ENCODE measurements at places on chromosomes 6 and 20.

DNA sequence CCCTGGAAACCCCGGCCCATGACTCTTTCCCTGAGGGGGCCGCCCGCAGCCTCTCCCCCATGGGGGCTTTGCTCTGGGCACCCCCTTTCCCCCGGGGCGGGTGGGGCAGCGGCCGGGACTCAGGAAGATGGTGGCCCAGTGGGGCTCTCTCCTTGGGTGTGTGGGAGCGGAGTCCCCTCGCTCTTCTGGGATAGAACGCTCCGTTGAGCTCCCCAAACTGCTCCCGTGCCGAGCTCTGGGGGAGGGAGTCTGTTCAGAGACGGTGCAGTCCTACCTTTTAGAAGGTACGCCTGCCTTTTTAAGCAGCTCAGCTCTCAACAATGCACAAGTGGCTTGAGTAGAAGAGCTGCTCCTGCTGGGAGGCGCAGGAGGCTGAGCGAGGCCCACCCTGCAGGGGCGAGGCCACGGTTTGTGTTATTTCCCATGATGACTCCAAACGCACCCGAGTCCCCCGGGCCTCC, 21.7 kb upstream of the BHLHE23 start:
- no peak overlapping the region for H3K4me3 ChIP-seq
- no peak for DNase-seq
- no peak overlapping the region for H3K27ac ChIP-seq
- peaks cover 9% of the 10 kb centered on the region for H3K4me1 ChIP-seq
- peaks cover 2% of the 10 kb centered on the region for H3K27me3 ChIP-seq

GRCh38 chr6:47135772-47136171, 93.6 kb upstream of the ADGRF1 start:
- no peak overlapping the region for H3K27ac ChIP-seq
- H3K27me3 ChIP-seq, result peaks cover 2% of the 10 kb centered on the region
- no peak overlapping the region for H3K4me3 ChIP-seq

- no peak overlapping the region for H3K4me3 ChIP-seq
- peaks cover 3% of the 10 kb centered on the region for H3K27me3 ChIP-seq
- peaks cover 7% of the 10 kb centered on the region for H3K4me1 ChIP-seq
- no peak overlapping the region for H3K27ac ChIP-seq
- no peak for DNase-seq
These were observed 106.1 kb downstream of the RIN2 start for GRCh38 chr20:19864130-19864529.

DNA sequence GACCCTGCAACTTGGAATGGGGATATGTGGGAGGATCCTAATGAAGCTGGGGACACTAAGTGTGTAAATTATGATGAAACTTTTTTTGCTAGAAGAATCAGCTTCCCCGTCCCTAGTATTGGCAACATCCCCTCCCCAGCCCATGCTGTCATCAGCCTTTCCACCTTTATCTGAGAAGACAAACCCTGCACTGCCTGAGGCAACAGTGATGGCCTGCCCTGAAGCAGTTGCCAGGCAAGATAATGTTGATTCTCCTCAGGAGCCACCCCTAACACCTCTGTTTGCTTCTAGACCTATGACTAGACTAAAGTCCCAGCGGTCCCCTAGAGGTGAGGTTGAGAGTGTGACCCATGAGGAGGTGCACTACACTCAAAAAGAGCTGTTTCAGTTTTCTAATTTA, 27.1 kb downstream of the MICA start:
- no peaks in the 10 kb centered on the region for H3K4me1 ChIP-seq
- H3K27ac ChIP-seq, result no peak overlapping the region
- no peak overlapping the region for H3K4me3 ChIP-seq
- H3K36me3 ChIP-seq, result no peaks in the 10 kb centered on the region

DNA sequence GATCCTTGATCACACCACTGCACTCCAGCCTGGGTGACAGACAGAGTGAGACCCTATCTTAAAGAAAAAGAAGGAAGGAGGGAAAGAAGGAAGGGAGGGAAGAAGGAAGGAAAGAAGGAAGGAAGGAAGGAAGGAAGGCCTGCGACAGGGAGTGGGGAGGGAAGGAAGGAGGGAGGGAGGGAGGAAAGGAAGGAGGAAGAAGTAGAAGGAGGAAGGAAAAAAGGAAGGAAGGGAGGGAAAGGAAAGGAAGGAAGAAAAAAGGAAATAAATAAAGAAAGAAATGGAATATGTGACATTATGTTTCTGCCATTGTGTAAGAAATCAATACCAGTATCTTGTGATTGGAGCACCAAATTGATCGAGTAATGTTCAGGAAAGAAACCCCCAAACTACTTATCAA, 16.2 kb downstream of the PHACTR2 start:
- H3K36me3 ChIP-seq, result no peaks in the 10 kb centered on the region
- H3K4me3 ChIP-seq, result no peak overlapping the region
- H3K4me1 ChIP-seq, result peaks cover 42% of the 10 kb centered on the region
- no peaks in the 10 kb centered on the region for H3K27me3 ChIP-seq
- no peak overlapping the region for H3K27ac ChIP-seq

GRCh38 chr20:45156713-45157112, 18.0 kb upstream of the PI3 start:
- no peak overlapping the region for H3K27ac ChIP-seq
- no peaks in the 10 kb centered on the region for H3K36me3 ChIP-seq
- no peaks in the 10 kb centered on the region for H3K4me1 ChIP-seq
- DNase-seq, result no peak

Measured in immature natural killer cell (primary cell).